ENCODE measurements at places on chromosomes 4 and X.
A peak's percentile ranks its signal among the peaks of the same experiment; 100 is the strongest.

DNA sequence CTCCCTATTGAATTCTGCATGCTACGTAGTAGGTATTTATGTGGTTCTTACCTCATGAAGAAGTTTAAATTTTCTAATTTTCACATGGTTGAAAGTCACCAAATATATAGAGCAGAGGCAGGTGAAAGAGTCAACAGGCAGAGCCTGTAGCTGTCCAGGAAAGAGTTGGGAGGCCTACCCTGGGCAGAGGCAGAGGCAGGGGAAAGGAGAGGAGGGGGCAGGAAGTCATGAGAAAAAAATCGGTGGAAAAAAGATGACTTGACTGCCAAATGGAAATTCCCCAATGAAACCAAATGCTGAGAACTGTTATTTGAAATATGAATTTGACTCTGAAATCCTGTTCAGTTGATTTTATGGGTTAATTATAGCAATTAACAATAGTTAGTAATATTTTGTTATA lies 23.1 kb upstream of the GPR34 start:
- no peak for DNase-seq

DNA sequence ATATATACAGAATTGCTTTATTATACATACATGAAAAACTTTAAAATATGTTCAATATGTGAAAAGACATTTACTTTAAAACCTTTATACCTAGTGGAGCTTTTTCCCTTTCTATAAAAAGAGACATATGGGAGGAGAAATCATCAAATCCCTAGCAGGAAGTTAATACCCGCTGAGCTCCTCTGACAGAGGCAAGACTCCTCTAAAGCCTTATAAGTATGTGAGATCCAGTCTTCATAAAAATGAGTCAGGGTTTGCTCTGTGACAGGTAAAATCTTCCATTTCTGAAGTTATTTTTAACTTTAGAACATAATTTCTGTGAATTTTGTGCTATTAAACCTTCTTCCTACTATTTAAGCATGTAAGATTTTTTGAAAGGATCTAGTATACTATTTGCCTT lies 634.4 kb upstream of the AADAT start:
- DNase-seq: no peak

DNA sequence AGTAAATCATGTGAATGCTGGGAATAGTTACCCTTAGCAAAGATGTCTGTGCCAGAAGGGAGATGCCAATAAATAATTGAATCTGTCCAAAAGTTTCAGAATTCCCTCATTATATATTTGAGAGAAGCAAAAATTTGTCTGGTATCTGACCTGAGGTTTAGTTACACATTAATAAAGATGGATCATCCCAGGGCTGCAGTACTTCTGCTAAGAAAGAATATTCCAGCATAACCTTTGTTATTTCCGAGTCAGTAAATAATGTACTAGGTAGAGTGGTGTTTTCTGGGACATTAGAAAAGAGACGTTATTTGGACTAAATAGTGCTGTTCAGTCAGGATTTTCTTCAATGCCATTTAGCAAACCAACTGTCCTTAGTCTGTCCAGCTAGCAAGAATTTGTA lies 26.4 kb downstream of the ADD1 start:
- DNase-seq: no peak

- no peak for DNase-seq
Measured at GRCh38 chrX:78618987-78619386, 40.1 kb downstream of the RTL3 start.

DNA sequence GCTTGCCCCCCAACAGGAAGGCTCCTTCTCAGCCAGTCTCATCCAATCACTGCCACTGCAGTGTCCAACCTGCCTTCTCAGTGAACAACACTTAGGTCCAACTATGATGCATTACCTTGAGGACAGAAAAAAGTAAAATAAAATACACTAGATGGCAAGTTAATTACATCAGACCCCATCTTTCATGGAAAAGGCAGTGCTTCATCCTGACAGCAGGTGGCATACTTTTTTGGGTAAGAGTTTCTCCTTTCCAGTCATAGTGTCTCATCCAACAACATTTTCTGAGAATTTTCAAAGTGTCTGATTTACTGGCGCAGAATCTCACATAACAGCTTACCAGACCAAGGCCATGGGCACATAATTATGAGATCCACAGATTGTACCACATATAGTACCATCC lies 1742.8 kb downstream of the PCDH7 start:
- no peak for DNase-seq

- no peak for DNase-seq
Measured at GRCh38 chrX:131217989-131218388, 71.1 kb downstream of the IGSF1 start.

DNA sequence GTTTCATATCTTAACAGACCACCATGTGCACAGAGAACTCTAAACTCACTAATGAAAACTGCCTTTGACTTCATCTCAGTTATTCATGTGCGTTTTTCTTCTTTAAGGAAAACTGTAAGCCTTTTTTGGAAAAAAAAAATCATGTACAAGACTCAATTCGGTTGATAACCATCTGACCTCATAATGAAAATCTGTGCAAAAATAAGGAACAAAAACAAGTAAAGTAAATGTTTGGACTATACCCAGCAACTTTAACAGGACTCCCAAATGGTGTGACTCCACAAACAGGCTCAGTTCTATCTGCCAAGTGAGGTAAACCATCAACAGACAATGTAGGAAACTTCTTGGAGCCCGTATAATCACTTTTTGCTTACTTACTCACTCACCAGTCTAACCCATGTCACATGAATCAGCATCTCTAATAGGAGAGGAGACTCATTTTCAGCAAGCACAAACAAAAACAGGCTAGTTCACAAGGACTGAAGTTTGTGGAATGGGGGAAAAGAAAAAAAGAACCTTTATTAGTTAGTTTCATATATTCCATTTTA lies 9.3 kb downstream of the APOO start:
- DNase-seq: no peak

DNA sequence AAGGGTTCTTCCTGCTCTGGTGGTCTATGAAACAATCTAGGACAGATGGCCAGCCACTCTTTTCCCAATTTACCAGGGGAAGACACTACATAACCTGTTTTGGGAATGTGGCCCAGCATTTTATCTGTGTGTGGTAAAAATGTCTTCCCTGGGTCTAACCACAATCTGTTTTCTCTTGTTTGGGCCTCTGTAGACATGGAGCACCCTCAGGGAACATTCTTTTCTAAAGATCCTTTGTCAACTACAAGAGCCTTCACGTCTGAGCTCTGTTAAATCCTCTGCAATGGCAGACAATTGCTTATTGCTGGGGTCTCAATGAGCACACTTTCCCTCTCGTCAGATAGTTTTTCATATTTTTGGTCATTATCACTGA lies 35.5 kb downstream of the PLAC1 start:
- DNase-seq: no peak

GRCh38 chr4:98976716-98977115 lies 18.8 kb upstream of the METAP1 start:
- DNase-seq: peak; percentile 34

GRCh38 chr4:75343333-75343732 lies 170.9 kb downstream of the RCHY1 start:
- DNase-seq: no peak

DNA sequence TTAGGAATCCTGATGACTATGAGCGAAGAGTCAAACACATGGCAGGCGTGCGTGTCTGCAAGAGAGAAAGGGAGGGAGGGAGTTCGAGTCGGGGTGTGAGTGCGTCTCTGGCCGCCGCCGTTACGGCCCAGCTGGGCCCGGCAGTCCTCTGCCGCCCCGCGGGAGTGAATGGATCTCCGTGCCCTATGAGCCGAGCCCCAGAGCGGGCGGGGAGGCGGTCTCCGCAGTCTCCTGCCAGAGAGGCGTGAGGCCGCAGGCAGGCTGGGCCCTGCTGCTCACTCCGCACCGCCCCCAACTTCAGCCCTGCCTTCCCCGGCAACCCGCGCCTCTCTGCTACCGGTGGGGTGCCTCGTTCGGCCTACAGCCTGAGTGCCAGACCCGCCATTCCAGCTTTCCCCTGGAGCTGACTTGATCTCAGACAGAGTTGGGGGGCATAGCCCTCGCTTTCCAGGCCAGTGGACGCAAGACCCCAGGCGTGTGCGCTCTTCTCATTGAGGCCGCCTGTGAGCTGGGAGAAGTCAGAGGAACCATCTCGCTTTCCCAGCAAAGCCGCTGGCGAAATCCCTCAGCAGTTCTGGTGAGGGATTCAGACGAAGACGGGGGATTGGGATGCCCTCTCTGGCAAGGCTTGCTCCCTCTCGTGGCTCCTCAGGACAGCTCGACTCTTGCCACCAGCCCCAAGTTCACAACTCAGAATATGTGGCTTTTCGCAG lies 1.4 kb downstream of the SLC16A2 start:
- peak; percentile 15 for DNase-seq

DNA sequence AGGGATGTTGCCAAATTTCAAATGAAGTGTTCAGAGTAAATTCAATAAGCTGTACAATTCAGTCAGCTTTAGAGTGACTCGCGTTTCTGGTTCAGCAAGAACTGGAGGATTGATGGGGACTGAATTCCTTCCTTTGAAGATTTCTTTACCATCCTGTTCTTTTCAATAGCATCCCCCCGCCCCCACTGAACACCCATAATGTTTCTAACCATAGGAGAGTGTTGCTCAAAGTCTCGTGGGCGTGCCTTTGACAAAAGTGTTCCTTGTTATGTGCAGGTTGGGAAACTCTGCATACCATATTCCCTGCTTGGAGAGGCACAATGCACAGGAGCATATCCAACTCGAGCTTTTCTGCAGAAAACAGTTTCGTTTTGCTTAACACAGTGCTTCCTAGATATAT lies 323.5 kb upstream of the CASK start:
- DNase-seq: no peak

GRCh38 chr4:13481569-13481968 lies 2.6 kb downstream of the RAB28 start:
- DNase-seq: no peak

- no peak for DNase-seq
Measured at GRCh38 chrX:150229030-150229429, 134.1 kb upstream of the MAMLD1 start.

- DNase-seq: no peak
Measured at GRCh38 chr4:153618833-153619232, 65.2 kb upstream of the TLR2 start.

- DNase-seq: no peak
Measured at GRCh38 chrX:139974471-139974870, 9.2 kb upstream of the CXorf66 start.

DNA sequence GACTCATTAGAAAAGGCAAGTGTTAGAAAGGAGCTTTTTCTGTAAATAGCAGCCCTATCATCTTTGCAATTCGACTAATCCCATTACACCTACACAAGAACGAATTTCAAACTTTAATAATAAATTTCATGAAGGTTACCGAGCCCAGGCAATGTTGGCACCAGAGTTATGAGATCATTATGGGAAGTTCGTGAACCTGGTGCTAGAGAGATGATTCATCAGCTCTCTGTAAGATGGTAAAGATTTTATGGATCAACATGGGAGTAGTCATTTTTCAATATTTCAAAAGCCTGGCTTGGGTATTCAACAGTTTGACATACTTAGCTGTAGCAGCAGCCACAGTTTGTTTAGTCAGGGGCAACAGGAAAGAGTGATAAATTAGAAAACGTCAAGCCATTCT lies 35.8 kb downstream of the AMELX start:
- no peak for DNase-seq

DNA sequence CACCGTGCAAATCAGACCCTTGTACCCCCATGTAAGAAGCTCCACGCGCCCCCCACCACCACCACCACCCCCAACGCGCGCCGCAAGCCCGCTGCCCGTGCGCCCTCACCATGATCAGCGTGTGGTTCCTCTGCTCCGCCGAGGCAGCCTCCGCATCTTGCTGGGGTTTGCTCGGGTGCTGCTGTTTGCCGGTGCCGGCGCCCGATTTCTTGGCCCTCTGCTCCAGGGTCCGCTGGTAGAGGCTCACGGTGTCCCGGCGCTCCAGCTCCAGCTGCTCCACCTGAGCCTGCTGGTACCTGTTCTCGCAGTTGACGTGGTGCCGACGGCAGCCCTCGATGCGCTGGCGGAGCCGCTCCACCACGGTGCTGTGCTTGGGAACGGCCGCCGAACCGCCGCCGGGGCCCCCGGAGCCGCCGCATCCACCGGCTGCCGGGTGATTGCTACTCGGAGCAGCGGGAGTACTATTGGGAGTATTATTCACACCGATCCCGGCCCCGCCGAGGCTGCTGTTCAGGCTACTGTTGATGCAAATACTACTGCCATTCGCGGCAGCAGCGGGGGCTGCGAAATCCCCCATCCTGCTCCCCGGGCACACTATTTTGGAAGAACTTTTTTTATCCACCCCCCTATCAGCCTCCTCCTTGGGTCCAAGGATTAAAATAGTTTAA lies 1.1 kb downstream of the MAML3 start:
- DNase-seq: no peak

DNA sequence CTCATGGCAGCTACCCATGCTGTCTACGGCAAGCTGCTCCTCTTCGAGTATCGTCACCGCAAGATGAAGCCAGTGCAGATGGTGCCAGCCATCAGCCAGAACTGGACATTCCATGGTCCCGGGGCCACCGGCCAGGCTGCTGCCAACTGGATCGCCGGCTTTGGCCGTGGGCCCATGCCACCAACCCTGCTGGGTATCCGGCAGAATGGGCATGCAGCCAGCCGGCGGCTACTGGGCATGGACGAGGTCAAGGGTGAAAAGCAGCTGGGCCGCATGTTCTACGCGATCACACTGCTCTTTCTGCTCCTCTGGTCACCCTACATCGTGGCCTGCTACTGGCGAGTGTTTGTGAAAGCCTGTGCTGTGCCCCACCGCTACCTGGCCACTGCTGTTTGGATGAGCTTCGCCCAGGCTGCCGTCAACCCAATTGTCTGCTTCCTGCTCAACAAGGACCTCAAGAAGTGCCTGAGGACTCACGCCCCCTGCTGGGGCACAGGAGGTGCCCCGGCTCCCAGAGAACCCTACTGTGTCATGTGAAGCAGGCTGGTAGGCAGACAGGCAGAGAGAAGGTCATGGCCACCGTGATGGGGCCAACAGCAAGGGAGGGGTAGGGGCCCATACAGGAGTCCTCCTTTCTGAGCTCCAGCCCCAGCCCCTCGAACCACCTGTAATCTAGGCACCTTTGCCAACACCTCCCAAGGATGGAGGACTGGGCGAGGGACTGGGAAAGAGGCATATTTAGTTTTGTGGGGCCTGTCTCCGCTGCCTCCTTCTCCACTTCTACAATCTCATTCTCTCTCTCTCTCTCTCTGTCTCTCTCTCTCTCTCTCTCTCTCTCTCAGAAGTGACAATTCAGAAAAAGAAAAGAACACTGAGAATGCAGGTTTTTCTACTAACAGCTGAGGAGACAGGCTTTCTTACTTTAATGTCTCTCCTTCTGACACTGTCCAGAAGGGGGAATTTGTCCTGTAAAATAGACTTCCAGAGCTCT lies 4.7 kb upstream of the TSPYL2 start:
- no peak for DNase-seq

Data from fibroblast of skin of left quadriceps (primary cell).